Stimulated activated CD4-positive, alpha-beta T cell treated with anti-CD3 and anti-CD28 coated beads, Interleukin-1b, Interleukin-23, amount 100 ng/mL, for 24 hours (primary cell): ENCODE measurements at places on chromosomes 3 and 15.

GRCh38 chr15:84844964-84845363, 27.8 kb downstream of the ALPK3 start:
- DNase-seq: no peak

- no peak for DNase-seq
Measured at GRCh38 chr3:38468765-38469164, 15.1 kb downstream of the ACVR2B start.

- DNase-seq: no peak
Measured at GRCh38 chr3:168707900-168708299, 612.2 kb upstream of the GOLIM4 start.

DNA sequence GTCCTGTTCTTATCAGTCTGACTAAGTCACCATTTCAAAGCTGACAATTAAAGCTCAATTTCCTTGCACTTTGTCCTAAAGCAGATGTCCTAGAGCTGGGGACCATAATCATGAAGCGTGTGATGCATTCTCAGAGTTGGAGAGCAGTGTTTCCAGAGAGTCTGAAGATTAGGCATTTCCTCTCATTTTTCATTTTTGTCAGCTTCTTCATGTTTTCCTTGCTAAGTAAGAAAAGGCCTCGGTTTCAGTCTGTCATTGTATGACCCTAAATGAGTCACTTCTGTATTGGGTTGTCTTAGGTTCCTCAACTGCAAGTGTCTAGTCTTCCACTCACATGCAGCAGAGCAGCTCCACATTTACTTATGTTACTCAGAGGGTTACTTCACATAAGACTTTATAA, 257.2 kb upstream of the TPRG1 start:
- no peak for DNase-seq

DNA sequence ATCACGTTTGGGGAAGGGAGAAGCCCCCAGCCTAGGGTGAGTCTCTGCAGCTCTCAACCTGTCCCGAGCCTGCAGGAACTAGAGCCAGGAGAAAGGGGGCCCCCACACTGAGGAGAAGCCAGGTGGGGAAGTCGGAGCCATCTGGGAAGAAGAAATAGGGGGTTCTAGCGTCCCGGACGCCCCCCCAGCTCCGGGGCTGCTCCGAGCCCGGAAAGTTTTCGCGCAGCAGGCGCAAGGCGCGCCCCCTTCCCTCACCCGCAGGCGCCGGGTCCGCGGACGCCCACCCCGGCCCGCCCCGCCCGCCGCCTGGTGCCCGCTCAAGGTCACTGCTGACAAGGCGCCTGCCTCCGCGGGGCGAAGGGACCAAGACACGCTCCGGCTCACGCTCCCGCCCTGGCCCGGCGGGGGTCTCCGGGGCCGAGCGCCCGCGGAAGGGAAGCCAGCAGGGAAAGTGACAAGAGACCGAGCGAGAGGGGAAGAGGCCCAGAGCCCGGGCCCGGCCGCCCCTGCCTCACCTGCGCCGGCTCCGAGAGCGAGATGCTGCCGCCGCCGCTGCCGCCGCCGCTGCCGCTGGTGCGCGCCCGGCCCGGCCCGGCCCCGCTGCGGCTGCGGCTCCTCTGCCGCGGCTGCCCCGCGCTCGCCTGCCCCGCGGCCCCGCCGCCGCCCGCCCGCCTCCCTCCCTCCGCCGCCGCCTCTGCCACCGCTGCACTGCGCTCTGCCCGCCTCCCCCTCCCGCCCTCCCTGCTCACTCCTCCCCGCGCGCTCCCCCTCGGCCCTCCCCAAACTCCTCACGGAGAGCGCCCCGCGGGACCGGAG, 108.4 kb upstream of the SLC6A11 start:
- no peak for DNase-seq

GRCh38 chr15:91988071-91988470, 134.6 kb downstream of the SLCO3A1 start:
- DNase-seq: no peak
